ENCODE measurements at places on chromosomes 2 and 18.

DNA sequence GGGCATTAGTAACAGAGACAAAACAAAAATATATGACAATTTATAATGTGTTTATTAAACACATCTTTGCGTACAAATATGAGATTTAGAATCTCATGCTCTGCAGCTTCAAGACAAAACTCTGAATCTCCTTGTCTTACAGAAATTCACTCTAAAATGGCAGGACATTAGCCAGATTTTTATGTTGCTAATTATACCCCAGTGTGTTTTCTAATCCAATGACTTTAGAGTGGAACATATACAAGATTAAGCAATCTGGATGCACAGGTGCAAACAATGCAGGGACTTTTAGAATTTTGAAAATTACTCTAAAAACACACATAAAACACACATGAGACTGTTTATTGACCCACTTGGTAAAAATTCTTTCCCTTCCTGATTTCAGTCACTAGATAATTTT lies 85.9 kb downstream of the CALCRL start:
- DNase-seq, result no peak

GRCh38 chr2:226130192-226130591 lies 669.4 kb downstream of the IRS1 start:
- no peak for DNase-seq

GRCh38 chr2:129069875-129070594 lies 751.4 kb upstream of the HS6ST1 start:
- DNase-seq, result no peak

GRCh38 chr2:66441581-66442320 lies 6.8 kb downstream of the MEIS1 start:
- DNase-seq, result no peak

GRCh38 chr18:61136711-61137251 lies 196.4 kb upstream of the CDH20 start:
- no peak for DNase-seq

- no peak for DNase-seq
Observed at GRCh38 chr18:68742206-68742605, 27.3 kb upstream of the TMX3 start.

DNA sequence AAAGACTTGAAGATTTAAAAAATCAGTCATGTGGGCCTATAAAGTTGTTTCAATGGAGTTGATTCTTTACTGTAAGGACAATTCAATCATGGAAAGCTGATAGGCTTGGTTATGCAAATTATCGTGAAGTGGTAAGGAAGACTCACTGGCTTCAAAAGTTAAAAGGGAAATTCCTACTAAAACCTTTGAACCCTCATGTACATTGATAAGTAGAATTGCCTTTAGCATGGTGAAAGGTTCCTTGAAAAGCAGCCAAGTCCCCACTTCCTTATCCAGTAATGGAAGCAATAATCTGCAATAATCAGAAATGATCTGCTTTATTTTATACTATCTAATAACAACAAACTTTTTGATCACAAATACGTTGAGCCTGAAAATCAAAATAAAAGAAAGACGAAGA lies 14.4 kb upstream of the CCL20 start:
- DNase-seq, result no peak

DNA sequence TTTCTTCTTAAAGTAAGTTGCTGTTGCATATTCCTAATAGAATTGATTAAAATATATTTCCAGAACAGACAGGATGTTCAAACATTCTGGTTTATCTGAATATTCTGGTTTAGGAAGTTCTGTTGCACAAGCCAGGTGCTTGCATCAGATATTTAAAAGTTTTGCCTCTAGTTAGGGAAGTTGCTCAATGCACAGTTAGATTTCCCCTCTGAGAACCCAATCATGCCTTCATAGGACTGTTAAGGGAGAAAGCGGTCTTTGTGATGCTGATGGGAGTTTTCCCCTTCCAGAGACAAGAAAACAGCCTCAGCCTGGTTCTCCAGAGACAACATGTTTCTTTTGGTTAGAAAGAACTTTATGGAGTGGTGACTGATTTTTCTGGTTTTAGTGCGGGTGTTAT lies 65.6 kb upstream of the REV1 start:
- no peak for DNase-seq

GRCh38 chr18:53894675-53895442 lies 329.6 kb downstream of the MBD2 start:
- no peak for DNase-seq

DNA sequence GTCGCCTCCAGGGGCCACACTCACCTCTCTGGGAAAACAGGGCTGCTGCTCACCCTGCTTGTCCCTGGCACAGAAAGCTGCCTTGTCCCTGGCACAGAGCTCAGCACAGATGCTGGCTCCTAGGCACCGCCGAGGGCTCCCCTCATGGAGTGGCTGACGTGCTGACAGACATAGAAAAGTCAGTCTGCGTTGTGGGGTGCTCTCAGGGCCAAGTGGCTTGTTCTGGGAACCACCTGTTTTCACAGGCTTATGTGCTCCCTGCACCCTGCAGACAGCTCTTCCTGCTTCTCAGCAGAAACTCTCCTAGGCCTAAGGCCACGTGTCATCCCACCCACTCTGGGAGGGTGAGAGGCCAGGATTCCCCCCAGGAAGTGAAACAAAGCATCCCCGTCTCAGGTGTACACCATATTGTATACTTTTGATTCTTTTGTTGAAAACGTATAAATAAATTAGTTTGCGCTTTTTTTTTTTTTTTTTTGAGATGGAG lies 84.7 kb upstream of the TMEM200C start:
- no peak for DNase-seq

DNA sequence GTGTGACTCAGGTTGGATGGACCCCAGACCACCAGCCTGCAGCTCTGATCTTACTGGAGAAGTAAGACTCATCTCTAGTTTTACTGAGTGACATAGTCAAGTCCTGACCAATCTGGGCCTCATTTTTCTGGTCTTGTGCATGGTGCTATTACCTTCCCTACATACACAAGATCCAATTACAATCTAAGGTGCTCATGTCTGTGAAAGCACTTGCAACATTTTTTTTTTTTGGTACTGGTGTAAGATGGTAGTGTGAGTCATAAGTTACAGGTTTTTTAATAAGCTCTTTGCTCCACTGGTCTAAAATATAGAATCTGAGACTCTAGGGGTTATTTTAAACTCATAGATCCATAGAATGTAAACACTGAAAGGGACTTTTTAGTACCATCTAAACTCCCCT lies 117.3 kb upstream of the EFEMP1 start:
- DNase-seq, result no peak

GRCh38 chr2:237576974-237577373 lies 10.6 kb downstream of the PRLH start:
- no peak for DNase-seq

DNA sequence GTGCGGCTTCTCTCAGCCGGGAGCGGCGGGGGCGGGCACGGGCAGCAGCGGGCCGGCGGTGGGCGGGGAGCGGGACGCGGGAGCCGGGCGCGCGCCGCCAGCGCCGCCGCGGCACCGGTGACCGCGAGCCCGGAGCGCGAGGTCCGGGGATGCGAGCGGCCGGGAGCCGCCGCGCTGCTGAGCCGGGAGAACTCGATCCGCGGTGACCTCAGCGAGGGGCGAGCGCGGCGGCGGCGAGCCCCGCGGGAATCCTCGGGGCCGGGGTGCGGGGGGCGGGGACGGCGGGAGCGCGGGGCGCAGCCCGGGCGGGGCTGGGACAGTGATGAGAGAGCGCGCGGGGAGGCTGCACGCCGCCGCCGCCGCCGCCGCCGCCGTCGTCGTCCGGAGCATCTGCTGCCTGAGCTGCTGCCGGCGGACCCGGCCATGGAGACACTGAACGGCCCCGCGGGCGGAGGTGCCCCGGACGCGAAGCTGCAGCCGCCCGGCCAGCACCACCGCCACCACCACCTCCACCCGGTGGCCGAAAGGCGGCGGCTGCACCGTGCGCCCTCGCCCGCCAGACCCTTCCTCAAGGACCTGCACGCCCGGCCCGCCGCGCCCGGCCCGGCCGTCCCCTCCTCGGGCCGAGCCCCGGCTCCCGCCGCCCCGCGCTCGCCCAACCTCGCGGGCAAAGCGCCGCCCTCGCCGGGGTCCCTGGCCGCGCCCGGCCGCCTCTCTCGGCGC lies at the start of gene MTCL1:
TSS of gene MTCL1 (plus strand) at position 319 of the 723 bp plus-strand sequence. CDS start at position 424, 105 bp downstream.
- peak; percentile 35 for DNase-seq

DNA sequence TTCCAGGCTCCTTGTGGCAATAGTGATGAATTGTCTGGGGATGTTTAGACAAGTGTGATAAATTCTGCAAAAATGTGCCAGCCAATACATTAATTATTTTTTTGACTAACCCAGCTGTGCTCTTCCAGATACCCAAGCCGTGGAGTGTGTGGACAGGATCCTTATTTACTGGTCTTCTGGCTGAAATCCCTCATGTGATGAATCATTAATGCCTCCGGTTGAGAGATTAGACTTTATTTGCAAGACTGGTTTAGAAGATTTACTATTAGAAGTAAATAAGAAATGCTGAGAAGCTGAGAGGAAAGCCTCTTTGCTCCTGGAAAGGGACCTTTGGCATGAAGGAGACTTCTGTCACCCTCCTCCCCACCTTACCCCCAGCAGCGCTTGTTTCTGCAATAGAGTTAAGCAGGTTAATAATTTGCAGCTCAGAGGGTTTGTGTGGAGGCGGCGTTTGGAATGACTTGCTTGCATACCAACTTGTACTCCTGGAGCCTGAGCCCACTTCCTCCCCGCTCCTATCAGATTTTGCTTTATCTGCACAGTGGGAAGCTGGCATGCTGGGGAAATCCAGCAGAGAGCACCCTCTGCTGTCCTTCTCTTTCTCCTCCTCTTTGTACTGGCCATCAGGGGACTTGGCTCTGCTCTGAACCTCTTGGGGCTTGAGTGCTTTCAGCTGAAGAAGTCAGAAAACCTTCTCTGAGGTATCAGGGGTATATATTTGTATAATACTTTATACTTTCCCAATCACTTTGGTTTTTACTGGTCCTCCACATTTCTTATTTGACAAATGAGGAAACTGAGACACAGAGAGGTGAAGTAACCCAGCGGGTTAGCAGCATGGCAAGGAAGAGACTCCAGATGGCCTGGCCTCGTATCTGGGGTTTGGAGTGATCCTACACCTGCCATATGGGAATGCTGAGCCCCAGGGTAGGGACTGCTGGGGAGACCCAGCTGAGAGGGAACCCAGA lies 16.3 kb downstream of the SLC3A1 start:
- peak; percentile 39 for DNase-seq

DNA sequence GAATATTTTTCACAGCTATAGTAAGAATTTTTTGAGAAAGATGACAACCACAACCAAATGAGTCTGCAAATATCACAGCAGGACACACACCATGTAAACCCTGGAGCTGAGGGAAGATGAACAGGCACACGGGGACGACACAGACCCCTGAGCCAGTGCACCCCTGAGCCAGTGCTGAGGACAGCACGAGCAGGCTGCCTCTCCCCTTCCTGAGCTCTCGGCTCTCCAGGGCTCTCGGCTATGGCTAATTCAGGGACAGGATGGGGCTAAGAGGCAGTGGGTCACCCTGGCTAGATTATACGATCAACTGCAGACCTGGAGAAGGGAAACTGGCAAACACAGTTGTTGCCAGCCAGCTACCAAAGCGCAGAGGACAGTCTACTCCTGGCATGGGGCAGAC lies 41.4 kb downstream of the TGFBRAP1 start:
- no peak for DNase-seq

DNA sequence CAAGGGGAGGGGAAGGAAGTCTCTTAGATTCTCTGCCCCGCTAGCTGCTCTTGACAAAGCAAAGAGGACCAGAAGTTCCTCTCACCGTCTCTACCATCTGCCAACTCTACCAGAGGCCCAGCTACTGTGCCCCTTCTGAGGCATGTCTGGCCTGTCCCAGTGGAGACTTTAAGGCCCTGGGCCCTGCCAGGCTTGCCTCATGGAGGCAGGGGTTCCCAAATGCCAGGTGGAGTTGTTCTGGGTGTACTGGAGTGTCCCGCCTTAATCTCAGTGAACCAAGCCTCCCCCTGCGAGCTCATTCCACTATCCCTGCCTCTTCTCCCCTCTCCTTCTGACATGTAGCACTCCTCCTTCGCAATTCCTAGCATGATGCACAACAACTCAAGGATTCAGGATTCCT lies 2.2 kb downstream of the HOXD12 start:
- no peak for DNase-seq

DNA sequence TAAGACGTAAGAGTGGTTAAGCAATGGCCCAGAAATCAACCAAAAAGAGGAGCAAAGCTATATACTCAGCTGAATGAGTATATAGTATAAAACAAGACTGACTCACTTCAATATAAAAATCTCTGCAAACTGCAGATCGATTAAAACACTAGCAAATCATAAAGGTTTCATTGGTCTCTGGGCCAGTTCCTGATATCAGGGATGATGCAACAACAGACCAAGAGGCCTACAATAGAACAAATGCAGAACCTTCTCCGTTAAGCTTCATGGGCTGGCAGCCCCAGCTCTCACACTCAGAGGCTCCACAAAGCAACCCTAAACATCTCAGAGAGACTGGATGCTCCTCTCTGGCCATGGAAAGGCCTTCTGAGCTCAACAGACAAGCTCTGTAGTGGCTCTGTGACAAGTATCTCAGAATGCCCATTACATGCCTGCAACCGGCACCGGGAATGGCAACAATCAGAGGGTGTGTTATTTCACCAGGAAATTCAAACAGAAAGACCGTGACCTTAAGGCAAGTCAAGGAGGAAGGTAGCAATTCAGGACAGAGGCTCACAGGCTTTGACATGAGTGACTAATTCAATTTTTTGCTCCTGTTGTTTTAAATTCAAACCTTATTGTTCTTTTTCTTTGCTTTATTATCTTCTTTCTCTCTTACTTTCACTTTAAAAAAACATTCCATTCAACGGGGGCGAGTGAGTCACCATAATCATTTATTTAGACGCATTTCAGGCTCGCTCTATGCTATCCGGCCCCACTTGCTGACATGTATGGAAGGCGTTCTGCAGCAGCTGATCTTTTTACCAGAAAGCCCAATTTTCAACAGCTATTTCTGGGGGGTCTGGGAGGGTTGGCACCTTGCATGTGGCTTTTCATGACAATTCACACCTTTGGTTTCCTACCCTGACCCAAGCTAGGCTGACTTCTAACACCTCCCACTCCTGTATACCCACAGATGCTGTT lies 15.1 kb downstream of the CYRIA start:
- DNase-seq, result no peak

- DNase-seq, result no peak
Observed at GRCh38 chr18:33951031-33951430, 273.7 kb downstream of the NOL4 start.

DNA sequence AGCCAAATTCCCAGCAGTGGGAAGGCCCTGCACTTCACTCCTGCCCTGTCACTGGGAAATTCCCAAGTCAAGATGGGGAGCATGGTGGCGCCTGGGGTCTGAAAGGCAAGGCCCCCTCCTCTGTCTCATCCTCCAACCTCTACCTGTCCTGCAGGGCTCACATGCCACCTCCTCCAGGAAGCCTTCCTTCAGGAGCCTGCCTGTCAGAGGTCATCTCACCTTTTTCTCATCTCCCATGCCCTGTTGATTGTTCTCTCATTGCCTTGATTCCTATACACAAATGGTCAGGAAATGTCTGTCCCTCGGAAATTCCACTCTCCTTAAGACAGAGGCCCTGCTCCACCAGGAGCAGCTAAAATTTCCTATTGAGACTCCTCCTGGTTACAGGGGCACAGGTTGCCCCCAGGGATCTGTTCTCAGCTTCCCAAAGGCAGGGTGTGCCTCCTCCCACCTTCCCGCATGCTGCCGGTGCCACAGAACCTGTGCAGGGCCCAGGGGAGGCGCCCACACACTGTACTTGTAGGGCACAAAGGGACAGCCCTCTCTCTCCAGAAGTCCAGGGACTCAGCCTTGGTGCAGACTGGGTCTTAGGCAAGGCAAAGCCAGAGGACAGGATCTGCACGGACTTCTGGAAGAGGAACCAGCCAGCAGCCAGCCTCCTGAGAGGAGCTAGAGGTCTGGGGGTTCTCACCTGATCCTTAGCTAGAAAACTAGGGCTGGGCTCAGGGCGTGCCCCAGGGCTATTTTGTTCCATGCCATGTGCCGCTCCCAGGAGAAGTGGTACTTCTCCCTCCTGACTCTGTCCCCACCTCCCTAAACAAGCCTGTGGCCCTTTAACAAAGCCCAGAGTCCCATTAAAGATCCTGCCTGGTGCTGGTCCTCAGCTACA lies 12.9 kb downstream of the HES6 start:
- no peak for DNase-seq

All from NCI-H1092 (cell line).